ENCODE measurements at places on chromosomes 6 and 20.

GRCh38 chr6:95084867-95085266 is 492.5 kb upstream of the MANEA start:
- no peak for DNase-seq

GRCh38 chr6:138869398-138869797 is 73.5 kb downstream of the ECT2L start:
- no peak for DNase-seq

DNA sequence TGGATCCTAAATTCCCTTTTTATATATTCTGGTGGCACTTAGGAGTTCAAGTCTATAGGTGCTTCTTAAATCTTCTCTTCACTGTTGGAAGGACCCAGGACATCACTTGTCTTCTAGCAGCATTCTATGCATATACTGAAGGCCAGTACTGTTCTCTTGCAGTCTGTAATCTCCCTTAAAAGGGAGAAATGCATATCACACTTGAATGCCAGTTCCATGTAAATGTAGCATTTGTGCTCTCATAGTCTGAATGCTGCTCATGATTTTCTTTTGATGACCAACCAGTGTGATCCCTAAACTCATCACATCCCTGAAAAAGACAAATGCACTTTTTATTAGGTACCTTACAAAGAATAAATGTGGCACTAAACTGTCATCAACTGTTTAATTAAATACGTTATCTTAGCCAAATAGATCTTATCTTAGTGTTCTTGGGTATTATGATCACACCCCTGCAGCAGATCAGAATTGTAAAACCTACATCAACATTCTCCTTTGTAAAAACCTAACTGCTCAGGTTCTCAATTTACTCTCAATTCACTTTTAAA is 176.1 kb downstream of the EPHA7 start:
- DNase-seq = no peak

DNA sequence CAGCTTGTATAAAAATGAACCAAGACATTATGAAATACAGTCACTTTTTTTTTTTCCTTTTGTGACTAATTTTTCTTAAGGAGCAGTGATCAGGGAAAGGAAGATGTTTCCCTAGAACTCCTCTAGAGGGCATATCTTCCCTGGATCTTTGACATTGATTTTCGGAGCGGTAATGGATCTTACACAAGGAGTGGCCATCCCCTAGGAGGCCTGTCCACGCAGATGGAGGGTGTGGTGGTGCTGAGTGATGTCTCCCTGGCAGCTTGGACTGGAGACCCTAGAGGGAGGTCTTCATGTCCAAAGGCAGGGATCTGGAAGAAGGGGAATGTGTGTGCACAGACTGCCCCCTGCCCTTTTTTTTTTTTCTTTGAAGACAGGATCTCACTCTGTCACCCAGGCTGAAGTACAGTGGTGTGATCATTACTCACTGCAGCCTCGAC is 7.0 kb upstream of the KIFC1 start:
- DNase-seq = no peak

GRCh38 chr6:93391965-93392364 is 27.4 kb downstream of the EPHA7 start:
- no peak for DNase-seq

DNA sequence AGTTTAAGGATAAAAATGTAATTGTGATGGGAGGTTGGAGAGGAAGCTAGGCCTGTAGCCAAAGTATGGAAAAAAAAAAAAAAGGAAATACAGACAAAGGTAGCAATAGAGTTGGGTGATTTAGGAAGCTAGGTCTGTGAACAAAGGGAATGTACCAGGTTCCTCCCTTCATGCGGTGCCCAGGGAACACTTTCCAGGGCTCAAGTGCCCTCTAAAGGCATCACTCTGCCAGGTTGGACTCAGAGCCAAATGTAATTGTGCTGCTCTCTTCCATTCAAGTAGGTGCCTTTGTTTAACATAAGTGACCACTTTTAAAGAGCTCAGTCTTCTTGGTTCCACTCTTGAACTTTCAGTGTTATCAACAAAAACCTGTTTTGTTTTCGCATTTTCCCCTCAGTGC is 159.7 kb upstream of the AHI1 start:
- no peak for DNase-seq

GRCh38 chr6:5115168-5115567 is 30.0 kb downstream of the PPP1R3G start:
- DNase-seq = no peak

GRCh38 chr6:25392372-25392771 is 113.2 kb downstream of the CARMIL1 start:
- DNase-seq = no peak

GRCh38 chr20:1296117-1296610 is 30.1 kb downstream of the SNPH start:
- no peak for DNase-seq

DNA sequence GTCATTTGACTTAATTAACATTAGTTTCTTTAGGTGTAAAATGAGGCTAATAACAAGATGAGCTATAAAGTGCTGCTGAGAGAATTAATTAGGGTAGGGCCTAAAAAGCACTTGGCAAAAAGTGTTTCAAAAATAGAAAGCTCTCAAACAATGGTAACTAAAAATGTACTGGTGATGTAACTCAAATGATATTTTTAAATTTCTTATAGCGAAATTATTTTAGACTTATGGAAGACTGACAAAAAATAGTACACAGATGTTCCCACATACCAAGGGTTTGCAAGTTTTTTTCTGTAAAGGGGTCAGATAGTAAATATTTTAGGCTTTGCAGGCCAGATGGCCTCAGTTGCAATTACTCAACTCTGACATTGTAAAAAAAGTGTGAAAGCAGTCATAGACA is 190.7 kb upstream of the UFL1 start:
- no peak for DNase-seq

GRCh38 chr20:34437330-34437986 is 74.4 kb downstream of the ITCH start:
- DNase-seq = no peak

DNA sequence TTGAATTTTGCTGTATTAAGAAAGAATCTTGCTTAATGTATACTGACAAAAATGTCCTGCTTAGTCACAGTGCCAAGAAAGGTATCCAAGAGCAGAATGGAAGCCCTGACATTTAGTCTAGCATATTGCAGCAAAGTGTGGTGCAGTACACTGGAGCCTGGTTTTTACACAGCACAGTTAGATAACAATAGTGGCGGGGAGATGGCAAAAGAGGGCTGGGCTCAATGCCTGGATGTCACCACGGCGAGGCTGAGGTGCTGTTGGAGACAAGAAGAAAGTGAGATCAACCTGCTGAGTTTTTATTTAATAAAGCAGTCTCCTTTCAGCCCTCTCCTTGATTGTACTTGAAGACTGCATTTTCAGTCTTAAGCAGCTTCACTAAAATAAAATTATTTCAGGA is 426.0 kb downstream of the LMBRD1 start:
- DNase-seq = no peak

DNA sequence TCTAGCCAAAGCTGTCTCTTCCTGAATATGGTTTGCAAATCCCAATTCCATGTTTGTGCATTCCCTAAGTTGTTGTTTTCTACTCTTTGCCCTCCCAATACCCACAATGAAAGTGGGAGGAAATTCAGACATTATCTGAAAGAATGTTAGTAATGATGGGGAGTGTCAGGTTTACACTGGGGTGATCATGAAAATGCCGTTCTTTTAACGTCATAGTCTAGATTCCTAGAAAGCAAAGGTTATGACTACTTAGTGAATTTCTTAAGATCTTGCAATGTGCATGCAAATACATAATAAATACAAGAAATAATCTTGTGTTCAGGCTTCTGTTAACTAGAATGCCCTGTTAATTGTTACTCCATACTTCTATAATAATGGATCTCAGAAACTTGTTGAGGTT is 101.0 kb downstream of the LCA5 start:
- DNase-seq = no peak

DNA sequence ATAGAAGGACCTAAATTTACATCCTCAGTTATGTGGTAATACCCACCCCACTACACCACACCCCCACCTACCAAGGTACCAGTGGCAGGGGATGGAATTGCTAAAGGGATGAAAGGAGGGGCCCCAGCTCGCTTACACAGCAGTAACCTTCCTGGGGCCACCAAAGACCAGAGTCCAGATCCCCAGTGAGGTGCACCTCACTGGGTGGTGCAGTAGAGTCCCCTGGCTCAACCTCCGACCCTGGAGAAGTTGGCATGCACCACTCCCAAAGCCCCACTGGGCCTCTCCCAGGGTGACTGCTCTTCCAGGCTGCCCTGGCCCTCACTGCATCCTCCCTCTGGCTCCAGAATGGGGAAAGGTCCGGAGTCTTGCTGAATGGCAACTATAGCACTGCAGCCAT is 816 bp downstream of the UNC5CL start:
- no peak for DNase-seq

DNA sequence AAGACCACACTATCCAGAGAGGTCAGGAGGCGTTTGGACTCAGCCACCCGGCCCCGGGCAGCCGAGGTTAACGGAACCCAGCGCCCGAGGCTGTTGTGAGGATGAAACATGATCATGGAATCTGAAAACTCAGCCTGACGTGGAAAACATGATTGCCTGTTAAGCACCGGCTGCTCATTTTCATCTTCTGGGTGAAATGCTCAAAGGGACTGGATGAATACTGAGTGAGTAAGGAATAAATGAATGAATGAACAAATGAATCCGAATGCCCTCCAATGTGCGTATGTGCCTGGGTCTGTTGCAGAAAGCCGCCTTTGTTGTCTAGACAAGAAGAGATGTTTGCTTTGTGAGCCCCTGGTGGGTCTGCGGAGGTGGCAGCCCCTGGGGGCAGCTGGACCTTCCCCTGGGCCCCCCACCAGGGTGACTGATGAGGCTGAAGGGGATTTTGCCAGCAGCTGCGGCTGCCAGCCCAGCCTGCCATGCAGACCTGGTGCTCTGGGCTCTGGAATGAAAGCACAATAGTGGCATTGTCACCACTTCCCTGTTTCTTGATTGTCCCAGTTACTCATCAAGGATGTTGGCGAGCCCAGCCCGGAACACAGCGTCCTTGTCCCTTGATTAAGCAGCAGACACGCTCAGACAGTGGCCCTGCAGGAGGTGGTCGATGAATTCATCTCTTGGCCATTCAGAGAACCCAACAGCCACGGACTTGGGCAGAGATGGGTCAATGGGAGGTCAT is 211.1 kb downstream of the ANKRD60 start:
- DNase-seq = no peak

DNA sequence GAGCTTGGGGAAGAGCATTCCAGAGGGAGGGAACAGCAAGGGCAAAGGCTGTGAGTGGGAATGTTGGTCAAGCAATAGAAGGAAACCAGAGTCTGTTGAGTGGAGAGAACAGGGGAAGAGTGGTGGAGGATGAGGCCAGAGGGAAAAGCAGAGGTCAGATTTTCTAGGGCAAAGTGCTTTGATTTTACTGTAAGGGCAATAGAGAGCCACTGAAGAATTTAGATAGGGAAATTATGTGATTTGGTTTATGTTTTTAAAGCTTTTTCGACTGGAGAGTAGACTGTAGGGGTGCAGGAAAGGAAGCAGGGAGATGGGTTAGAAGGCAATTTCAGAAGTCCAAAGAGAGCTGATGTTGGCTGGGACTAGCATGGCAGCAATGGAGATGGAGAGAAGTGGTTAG is 4.4 kb downstream of the L3MBTL1 start:
- DNase-seq = no peak

- no peak for DNase-seq
Measured at GRCh38 chr20:64256282-64256935, 861 bp downstream of the PCMTD2 start.

DNA sequence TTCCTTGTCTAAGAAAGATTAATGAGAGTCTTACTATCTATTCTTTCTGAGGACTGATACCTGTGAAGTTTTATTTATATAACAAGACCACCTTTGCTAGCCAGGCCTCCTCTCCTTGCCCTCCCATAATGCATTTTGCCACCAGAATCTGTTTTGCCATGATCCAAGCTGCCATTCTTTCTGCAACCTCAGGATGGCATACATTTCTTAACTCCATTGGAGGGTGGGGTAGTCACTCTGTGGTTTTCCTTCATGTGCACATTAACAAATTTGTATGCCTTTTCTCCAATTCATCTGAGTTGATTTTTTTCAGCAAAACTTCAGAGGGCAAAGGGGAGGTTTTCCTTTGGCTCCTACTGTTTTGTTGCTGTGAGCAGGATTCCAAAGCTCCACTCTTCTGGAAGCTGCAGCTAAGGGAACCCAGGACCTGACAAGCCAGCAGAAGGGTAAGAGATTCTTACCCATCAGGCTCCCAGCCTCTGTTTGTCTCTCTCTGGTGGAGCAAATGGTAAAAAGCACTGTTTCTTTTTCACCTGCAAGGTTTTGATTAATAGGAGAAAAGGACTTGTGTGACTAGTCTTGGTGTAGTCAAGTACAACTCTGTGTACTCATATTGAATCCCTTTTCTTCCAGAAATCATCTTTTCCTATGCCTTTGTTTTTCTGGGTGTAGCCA is 26.2 kb upstream of the ENPP4 start:
- DNase-seq = no peak

GRCh38 chr6:144008120-144008811 is at the start of gene PLAGL1:
TSS of gene PLAGL1 (minus strand) at chr6:144008259. CDS start at chr6:143948136, 60,123 bp downstream.
- DNase-seq = no peak

GRCh38 chr6:147201885-147202515 is 2.2 kb upstream of the STXBP5 start:
- DNase-seq = no peak

DNA sequence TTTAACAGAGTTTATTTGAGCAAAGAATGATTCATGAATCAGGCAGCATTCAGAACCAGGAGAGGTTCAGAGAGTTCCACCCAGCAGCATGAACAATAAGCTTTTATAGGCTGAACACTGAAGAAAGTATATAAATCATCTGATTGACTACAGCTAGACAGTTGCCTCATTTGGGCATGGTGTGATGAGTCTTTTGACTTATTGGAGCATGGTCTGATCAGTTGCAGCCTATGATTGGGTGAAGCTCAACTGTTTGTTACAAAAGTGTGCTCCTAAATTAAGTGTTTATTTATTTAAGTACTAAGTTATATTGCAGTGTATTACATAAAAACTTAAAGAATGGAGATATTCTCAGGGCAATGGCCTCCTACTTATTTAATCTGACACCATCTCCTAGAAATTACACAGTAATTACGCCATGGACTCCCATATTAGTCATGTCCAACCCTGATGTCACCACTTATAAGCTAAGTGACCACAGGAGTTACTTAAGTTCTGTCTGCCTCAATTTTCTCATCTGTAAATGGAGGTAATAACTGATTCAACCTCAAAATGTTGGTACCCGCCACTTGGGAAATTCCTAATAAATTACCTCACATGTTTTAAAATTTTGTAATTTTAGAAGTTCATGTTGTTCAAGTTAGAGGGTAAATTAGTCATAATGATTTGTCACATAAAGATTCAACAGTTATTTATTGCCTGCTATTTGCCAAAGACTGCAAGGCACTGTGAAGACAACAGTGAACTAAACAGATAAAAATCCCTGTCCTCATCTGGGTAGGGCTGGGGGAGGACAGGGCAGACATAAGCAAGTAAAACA is 15.2 kb upstream of the ROS1 start:
- DNase-seq = no peak

DNA sequence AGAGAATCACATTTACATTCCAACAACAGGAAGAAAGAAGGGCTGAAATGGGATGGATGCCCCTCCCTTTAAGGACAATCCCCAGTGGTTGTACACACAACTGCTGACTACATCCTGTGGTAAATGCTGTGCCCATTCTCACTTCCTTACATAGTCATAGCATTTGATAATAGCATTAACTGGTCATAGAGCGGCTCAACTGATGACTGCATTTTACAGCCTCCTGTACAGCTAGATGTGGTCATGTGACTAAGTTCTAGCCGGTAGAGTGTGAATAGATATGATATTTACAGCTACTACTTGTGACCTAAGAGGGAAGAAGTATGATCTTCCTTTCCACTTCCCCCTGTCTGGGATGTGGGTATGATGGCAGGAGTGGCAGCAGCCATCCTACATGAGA is 24.7 kb downstream of the KCNK17 start:
- no peak for DNase-seq

GRCh38 chr6:159126590-159126989 is 42.6 kb upstream of the FNDC1 start:
- DNase-seq = no peak
